ENCODE measurements at places on chromosomes 5 and 9. TPM values are rescaled to one million over a fixed set of nuclear protein-coding genes. Genes with fewer than 3 reads are reported as not detected.
A peak's percentile ranks its signal among the peaks of the same experiment; 100 is the strongest.

TNFSF15 gene
- 5.4 TPM for total RNA-seq

FGF1 gene
- not detected for total RNA-seq

FAM200C gene
- total RNA-seq, result 2.9 TPM

- peaks cover 56% of the 10 kb centered on the region for H3K4me1 ChIP-seq
- peaks cover under 1% of the 10 kb centered on the region for H3K36me3 ChIP-seq
- H3K27ac ChIP-seq, result peak overlapping the region; percentile 37
- H3K4me3 ChIP-seq, result no peak overlapping the region
- peak; percentile 19 for DNase-seq
- H3K27me3 ChIP-seq, result no peaks in the 10 kb centered on the region
Measured at GRCh38 chr5:138952962-138953361, 77.8 kb upstream of the LRRTM2 start.

SLC6A3 gene
- total RNA-seq, result not detected

GRCh38 chr9:27715651-27716050 lies 142.4 kb upstream of the C9orf72 start:
- H3K4me1 ChIP-seq, result no peaks in the 10 kb centered on the region
- no peaks in the 10 kb centered on the region for H3K27me3 ChIP-seq
- no peak overlapping the region for H3K27ac ChIP-seq
- no peak overlapping the region for H3K4me3 ChIP-seq
- no peaks in the 10 kb centered on the region for H3K36me3 ChIP-seq

GRCh38 chr9:108815156-108815555 lies 40.6 kb downstream of the ACTL7B start:
- no peaks in the 10 kb centered on the region for H3K36me3 ChIP-seq
- H3K4me3 ChIP-seq, result no peak overlapping the region
- H3K27me3 ChIP-seq, result no peaks in the 10 kb centered on the region
- peaks cover 8% of the 10 kb centered on the region for H3K4me1 ChIP-seq
- no peak for DNase-seq

- H3K4me1 ChIP-seq, result no peaks in the 10 kb centered on the region
- H3K27ac ChIP-seq, result no peak overlapping the region
- H3K4me3 ChIP-seq, result no peak overlapping the region
- no peak for DNase-seq
- H3K27me3 ChIP-seq, result no peaks in the 10 kb centered on the region
- no peaks in the 10 kb centered on the region for H3K36me3 ChIP-seq
Measured at GRCh38 chr5:74976651-74977050, 75.7 kb downstream of the GCNT4 start.

DNA sequence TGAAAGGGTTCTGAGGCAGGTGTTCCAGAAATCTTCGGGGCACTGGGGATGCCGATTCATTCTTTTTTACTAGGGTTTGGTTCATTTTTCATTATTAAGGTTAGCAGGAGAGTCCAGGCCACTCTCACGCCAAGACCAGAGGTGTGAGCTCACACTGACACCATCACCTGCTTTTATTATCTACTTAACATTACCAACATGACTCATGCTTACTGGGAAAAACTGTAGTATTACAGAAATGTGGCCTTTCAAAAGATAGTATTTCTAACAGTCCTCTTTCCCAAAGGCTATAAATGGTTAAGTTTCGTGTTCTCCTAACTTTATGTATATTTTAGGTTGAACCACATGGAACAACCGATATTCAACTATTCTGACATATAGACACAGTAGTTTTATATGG lies 222.1 kb downstream of the ROR2 start:
- no peaks in the 10 kb centered on the region for H3K27me3 ChIP-seq
- no peak overlapping the region for H3K4me3 ChIP-seq
- H3K36me3 ChIP-seq, result no peaks in the 10 kb centered on the region
- no peak overlapping the region for H3K27ac ChIP-seq

FCN2 gene
- total RNA-seq, result not detected

DNA sequence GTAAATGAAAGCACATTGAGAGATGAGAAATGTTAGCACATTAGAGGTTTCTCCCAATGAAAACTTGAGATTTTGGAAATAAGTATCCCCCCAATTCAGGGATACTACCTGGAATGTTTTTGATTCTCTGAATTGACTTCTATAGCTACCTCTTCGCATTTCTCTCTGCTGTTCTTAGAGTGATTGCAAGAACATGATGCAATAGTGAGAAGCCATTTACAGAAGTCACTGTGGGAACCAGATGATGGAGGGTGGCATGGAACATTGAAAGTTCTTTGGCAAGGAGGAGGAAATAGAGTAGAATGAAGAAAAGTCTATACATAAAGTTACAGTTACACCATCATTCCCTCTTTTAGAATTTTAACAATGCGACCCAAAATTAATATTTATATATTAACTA lies 9.2 kb downstream of the NPR3 start:
- H3K27ac ChIP-seq, result no peak overlapping the region
- H3K4me3 ChIP-seq, result no peak overlapping the region
- DNase-seq, result no peak
- H3K4me1 ChIP-seq, result no peaks in the 10 kb centered on the region

GRCh38 chr5:159157552-159157951 lies 51.8 kb downstream of the RNF145 start:
- no peak overlapping the region for H3K4me3 ChIP-seq

DNA sequence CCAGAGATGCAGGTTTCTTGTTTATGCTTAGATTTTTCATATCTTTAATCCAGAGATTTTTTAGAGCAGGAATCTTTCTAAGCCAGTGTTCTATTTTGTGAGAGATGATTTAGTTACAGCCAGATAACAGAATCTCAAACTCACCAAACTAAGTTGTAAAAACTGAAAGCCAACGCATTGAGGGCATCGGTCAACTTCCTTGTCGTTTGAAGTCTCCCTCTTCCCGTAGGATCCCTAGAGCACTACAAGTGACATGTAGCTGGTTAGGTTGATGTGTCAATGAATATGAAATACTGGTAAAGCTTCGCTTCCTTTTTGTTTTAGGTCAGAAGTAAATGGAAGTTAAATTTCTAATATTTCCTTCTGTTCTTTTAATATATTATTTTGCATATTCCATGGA lies 139.6 kb downstream of the YIPF5 start:
- no peaks in the 10 kb centered on the region for H3K4me1 ChIP-seq
- no peaks in the 10 kb centered on the region for H3K36me3 ChIP-seq
- no peak overlapping the region for H3K4me3 ChIP-seq
- no peak overlapping the region for H3K27ac ChIP-seq
- H3K27me3 ChIP-seq, result no peaks in the 10 kb centered on the region
- DNase-seq, result no peak

UGT3A2 gene
- not detected for total RNA-seq

- H3K36me3 ChIP-seq, result no peaks in the 10 kb centered on the region
- DNase-seq, result no peak
- no peaks in the 10 kb centered on the region for H3K4me1 ChIP-seq
- no peak overlapping the region for H3K27ac ChIP-seq
- no peak overlapping the region for H3K4me3 ChIP-seq
Measured at GRCh38 chr9:122042056-122042455, 51.1 kb downstream of the TTLL11 start.

DNA sequence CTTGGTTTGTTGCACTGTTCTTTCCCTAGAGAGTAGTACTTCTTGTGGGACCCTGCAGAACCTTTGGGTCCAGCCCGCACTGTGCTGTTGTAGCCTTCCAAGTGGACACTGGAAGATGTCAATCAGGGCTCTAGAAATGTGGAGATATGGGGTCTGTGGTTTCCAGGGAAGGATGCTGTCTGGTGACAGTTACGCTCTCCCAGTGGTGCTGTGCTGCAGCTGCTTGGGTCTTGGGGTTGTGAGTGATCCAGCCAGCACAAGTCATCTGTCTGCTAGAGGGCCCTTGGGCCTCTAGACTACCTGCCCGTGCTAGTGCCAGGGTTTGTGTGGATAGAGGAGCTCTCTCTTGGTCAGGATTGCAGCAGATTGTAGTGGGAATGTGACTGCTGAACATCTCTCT lies 484.5 kb downstream of the DMAC1 start:
- H3K4me1 ChIP-seq, result no peaks in the 10 kb centered on the region
- H3K27me3 ChIP-seq, result no peaks in the 10 kb centered on the region
- H3K36me3 ChIP-seq, result no peaks in the 10 kb centered on the region
- DNase-seq, result no peak
- H3K4me3 ChIP-seq, result no peak overlapping the region

DNA sequence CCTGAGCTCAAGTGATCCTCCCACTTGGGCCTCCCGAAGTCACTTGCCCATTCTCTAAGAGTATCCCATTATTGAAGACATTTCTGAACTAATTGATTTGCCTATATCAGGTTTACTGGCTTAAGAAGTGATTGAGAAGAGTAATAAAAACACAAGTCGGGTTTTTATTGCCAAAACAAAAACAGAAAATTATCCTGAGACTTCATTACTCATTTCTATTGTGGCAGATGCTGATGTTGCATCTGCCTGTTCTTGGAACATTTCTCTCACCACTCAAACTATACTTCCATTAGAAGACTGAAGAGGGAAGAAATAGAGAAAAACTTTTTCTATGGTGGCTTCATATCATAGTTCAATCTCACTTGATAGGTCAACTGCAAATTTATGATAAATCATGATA lies 41.9 kb upstream of the PLPP1 start:
- H3K36me3 ChIP-seq, result no peaks in the 10 kb centered on the region
- DNase-seq, result no peak
- H3K4me1 ChIP-seq, result peaks cover 9% of the 10 kb centered on the region
- no peaks in the 10 kb centered on the region for H3K27me3 ChIP-seq
- no peak overlapping the region for H3K4me3 ChIP-seq

DNA sequence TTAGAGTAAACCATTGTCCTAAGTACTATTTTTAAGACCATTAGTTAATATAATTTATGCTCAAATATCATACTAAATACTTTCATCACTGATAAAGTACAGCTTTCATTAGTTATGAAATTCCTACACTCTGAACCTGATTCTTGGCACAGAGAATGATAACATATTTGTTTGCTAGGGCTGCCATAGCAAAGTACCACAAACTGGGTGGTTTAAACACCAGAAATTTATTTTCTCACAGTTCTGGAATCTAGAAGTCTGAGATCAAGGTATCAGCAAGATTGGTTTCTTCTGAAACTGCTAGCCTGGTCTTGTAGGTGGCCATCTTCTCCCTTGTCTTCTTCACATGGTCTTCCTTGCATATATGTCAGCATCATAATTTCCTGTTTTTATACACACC lies 608.4 kb downstream of the TLE1 start:
- H3K36me3 ChIP-seq, result no peaks in the 10 kb centered on the region
- no peaks in the 10 kb centered on the region for H3K4me1 ChIP-seq
- DNase-seq, result no peak

- no peak for DNase-seq
- no peaks in the 10 kb centered on the region for H3K36me3 ChIP-seq
- H3K27me3 ChIP-seq, result no peaks in the 10 kb centered on the region
- H3K4me1 ChIP-seq, result no peaks in the 10 kb centered on the region
- no peak overlapping the region for H3K27ac ChIP-seq
Measured at GRCh38 chr9:126406075-126406667, 79.5 kb downstream of the MVB12B start.

INSL4 gene
- not detected for total RNA-seq

GRCh38 chr5:74127381-74128320 lies 501.7 kb downstream of the ARHGEF28 start:
- H3K27me3 ChIP-seq, result no peaks in the 10 kb centered on the region
- peaks cover 12% of the 10 kb centered on the region for H3K4me1 ChIP-seq
- no peak for DNase-seq
- H3K4me3 ChIP-seq, result no peak overlapping the region
- H3K27ac ChIP-seq, result no peak overlapping the region

TIMD4 gene
- total RNA-seq, result not detected

- H3K4me3 ChIP-seq, result no peak overlapping the region
- no peak overlapping the region for H3K27ac ChIP-seq
- H3K27me3 ChIP-seq, result no peaks in the 10 kb centered on the region
- peaks cover 15% of the 10 kb centered on the region for H3K4me1 ChIP-seq
Measured at GRCh38 chr9:133525677-133526076, 918 bp upstream of the MYMK start.

GRCh38 chr9:108241384-108242073 lies 614.3 kb downstream of the ACTL7B start:
- H3K27ac ChIP-seq, result no peak overlapping the region
- no peaks in the 10 kb centered on the region for H3K27me3 ChIP-seq
- no peak for DNase-seq
- H3K4me3 ChIP-seq, result no peak overlapping the region

GRCh38 chr5:170576602-170577535 lies 73.0 kb downstream of the KCNIP1 start:
- no peaks in the 10 kb centered on the region for H3K27me3 ChIP-seq
- H3K4me3 ChIP-seq, result no peak overlapping the region
- no peak overlapping the region for H3K27ac ChIP-seq
- peaks cover 7% of the 10 kb centered on the region for H3K4me1 ChIP-seq

DNA sequence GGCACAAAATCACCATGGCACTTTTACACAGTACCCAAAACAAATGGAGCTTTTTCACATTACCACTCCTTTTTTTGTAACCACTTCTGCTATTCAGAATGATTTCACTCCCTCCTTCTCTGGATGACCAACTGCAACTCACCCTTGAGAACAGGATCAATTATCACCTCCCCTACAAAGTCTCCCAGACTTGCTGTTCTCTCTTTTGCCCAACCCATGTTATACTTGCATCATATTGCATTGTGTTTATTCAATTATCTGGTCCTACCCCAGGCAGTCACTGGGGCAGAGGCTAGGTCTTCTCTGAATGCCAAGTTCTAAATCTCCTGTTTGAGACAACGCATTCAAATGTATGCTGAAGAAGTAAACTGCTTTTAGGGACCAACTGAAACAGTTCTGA lies 96.0 kb downstream of the GPR21 start:
- no peak overlapping the region for H3K4me3 ChIP-seq
- DNase-seq, result no peak
- H3K27ac ChIP-seq, result no peak overlapping the region
- H3K4me1 ChIP-seq, result peaks cover 10% of the 10 kb centered on the region
